ENCODE measurements at places on chromosomes 7 and 10. TPM values are rescaled to one million over a fixed set of nuclear protein-coding genes. Genes with fewer than 3 reads are reported as not detected.

MYOZ1 gene
- not detected for total RNA-seq

ANKRD1 gene
- 75.3 TPM for total RNA-seq

TMEM196 gene
- total RNA-seq: not detected

EIF3A gene
- total RNA-seq: 80.7 TPM

OR2A5 gene
- not detected for total RNA-seq

CADPS2 gene
- total RNA-seq: 13.0 TPM

SEMA4G gene
- 2.9 TPM for total RNA-seq

GPC2 gene
- total RNA-seq: not detected

FAM171A1 gene
- total RNA-seq: 41.3 TPM

GLI3 gene
- 4.2 TPM for total RNA-seq

PON1 gene
- not detected for total RNA-seq

CRYGN gene
- not detected for total RNA-seq

KEL gene
- not detected for total RNA-seq

KIAA1549 gene
- total RNA-seq: 2.4 TPM

VPS37D gene
- total RNA-seq: 4.7 TPM

TRIM50 gene
- total RNA-seq: not detected

HMX2 gene
- total RNA-seq: 0.06 TPM

CDK5 gene
- 70.2 TPM for total RNA-seq

COBL gene
- total RNA-seq: 1.2 TPM

FAM131B gene
- total RNA-seq: 7.0 TPM

TMEM139 gene
- total RNA-seq: not detected

CCDC3 gene
- 0.48 TPM for total RNA-seq

LRRN3 gene
- not detected for total RNA-seq

ASIC3 gene
- total RNA-seq: not detected

TBATA gene
- total RNA-seq: not detected

OPN1SW gene
- not detected for total RNA-seq

PLCE1 gene
- 2.8 TPM for total RNA-seq

SFTPA1 gene
- total RNA-seq: not detected

PALD1 gene
- 1.4 TPM for total RNA-seq

CRPPA gene
- 1.4 TPM for total RNA-seq

ADAM8 gene
- 1.6 TPM for total RNA-seq

MACC1 gene
- not detected for total RNA-seq

AOAH gene
- total RNA-seq: 1.4 TPM

EN2 gene
- total RNA-seq: not detected

MEOX2 gene
- total RNA-seq: not detected

SFR1 gene
- total RNA-seq: 16.3 TPM

PLXNA4 gene
- 29.2 TPM for total RNA-seq

SPDYE2 gene
- total RNA-seq: not detected

SLC39A12 gene
- not detected for total RNA-seq

SLC37A3 gene
- 24.3 TPM for total RNA-seq

SFRP5 gene
- total RNA-seq: not detected

SPDYE1 gene
- not detected for total RNA-seq

CHN2 gene
- total RNA-seq: not detected

STARD3NL gene
- total RNA-seq: 87.5 TPM

RNF32 gene
- 1.7 TPM for total RNA-seq

GIMAP6 gene
- total RNA-seq: 1.6 TPM

TMEM229A gene
- total RNA-seq: not detected

EBF3 gene
- not detected for total RNA-seq

SPDYE3 gene
- total RNA-seq: not detected

ZPBP gene
- not detected for total RNA-seq

MAT1A gene
- total RNA-seq: 0.13 TPM

CCDC6 gene
- 15.8 TPM for total RNA-seq

WAPL gene
- 32.6 TPM for total RNA-seq

FANK1 gene
- total RNA-seq: 0.42 TPM

RHOBTB1 gene
- total RNA-seq: 5.9 TPM
